ENCODE measurements at places on chromosomes 6 and 20. TPM values are rescaled to one million over a fixed set of nuclear protein-coding genes. Genes with fewer than 3 reads are reported as not detected.

DNA sequence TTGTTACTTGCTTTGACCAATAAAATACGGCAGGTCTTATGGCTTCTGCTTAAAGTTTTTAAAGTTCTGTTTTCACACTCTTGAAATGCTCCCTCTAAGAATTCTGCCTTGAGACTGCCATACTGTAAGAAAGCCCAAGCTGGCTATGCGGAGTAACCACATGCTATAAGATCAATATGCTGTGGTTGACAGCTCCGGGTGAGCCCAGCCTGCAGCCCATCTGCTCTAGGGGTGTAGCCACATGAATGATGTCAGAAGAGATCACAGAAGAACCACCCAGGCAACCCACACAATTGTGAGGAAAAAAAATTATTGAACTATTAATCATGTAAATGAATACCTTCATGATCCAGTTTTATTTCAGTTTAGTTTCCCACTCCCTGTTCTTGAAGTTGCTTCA, 26.1 kb upstream of the SH3BGRL2 start:
- H3K4me3 ChIP-seq, result no peak overlapping the region
- no peaks in the 10 kb centered on the region for H3K27me3 ChIP-seq
- no peak overlapping the region for H3K27ac ChIP-seq
- no peak for DNase-seq

The KCNK16 gene
- not detected for total RNA-seq

The B3GAT2 gene
- total RNA-seq, result 0.24 TPM

DNA sequence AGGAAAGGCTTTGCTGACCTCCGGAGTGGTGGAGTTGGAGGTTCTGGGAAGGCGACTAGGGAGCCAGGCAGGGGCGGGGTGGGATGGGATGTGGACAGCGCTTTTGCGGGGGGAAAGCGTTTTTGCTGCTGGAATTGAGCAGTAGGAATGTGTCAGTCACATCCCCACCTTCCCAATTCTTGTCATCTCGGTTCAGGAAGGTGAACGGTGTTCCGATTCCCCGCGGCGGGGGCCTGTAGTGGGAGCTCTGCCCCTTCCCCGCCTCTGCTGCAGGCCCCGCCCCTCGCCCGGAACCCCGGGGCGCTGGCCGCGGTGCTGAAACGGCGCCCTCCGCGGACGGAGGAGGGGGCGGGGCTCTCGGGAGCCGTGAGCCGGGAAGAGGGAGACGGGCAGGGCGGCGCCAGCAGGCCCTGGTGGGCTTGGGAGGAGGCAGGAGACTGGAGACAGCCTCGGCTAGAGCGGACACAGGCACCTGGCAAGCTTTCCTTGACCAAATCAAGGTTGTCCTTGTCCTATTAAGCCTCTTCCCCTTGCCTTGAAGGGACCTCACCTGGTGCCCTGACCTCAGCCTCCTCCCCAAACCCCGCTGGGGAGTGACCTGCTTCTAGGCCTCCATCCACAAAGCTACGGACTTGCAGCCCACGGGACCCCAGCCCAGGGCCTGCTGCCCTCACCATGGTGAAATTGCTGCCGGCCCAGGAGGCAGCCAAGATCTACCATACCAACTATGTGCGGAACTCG, at the start of gene LHFPL5:
Gene LHFPL5 (plus strand): TSS at position 357 of the 741 bp plus-strand sequence. CDS start 319 bp downstream, at position 676.
- H3K27ac ChIP-seq, result no peak within 1 kb of the TSS
- no peaks in the 10 kb centered on the region for H3K27me3 ChIP-seq
- H3K4me3 ChIP-seq, result peak within 1 kb of the TSS; percentile 81

GRCh38 chr6:132391391-132392269, 9.6 kb downstream of the MOXD1 start:
- DNase-seq, result peak; percentile 27
- H3K27ac ChIP-seq, result no peak overlapping the region
- no peak overlapping the region for H3K4me3 ChIP-seq
- peaks cover 6% of the 10 kb centered on the region for H3K4me1 ChIP-seq
- no peaks in the 10 kb centered on the region for H3K36me3 ChIP-seq

GRCh38 chr6:69303382-69303781, 493.4 kb downstream of the LMBRD1 start:
- H3K4me1 ChIP-seq, result no peaks in the 10 kb centered on the region
- H3K36me3 ChIP-seq, result no peaks in the 10 kb centered on the region
- no peak overlapping the region for H3K27ac ChIP-seq
- H3K27me3 ChIP-seq, result no peaks in the 10 kb centered on the region

DNA sequence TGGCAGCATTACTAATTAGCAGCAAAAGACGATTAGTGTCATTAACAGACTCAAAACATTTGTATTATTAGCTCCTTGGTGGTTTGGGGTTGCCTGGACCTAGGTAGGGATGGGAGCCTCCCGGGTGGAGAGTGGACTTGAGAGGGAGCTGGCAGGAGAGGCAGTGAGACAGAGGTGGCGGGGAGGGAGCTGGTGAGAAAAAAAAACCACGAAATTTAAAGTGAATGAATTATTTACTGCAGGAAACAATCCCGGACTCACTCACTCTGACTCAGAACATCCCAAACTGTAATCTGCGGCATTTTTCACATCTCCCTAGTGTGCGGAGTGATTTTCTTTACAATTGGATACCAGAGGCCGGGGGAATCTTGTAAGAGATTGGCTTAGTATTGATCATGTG, 14.3 kb upstream of the CDH22 start:
- no peaks in the 10 kb centered on the region for H3K27me3 ChIP-seq
- H3K4me3 ChIP-seq, result no peak overlapping the region
- H3K4me1 ChIP-seq, result no peaks in the 10 kb centered on the region
- no peak for DNase-seq

DNA sequence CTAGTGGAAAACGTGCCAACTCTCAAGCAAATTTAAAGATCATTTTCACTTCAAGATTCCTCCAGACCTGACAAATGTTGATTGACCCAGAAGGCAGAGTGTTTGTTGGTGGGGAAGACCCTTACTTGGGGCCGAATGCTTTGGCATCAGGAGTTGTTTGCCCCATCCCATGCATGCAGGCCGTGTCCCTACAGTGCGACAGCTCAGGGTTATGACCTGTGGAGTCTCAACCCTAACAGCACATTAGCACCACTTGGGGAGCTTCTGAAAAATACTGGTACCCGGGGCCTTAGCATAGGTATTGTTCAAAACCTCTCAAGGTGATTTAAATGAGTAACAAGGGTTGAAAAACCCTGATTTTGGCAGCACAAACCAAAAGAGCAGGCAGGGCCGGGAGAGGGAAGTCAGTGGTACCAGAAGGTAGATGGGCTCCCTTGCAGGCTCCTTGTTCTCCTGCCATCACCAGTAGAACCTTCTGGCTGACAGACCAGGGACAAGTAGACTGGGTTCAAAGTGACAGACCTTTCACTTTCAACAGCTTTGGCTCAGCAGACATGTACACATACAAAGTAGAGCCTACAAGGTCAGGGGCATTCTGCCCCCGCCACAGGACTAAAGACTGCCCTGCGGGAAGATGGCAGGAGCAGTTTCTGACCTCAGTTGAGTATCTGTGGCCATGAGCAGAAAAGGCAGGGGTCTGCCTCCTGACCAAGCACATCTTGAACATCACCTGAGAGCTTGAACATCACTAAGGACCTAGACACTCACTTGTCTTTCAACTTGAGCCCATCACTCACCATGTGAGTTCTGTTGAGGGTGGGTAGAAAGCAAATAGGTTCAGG, 39.6 kb downstream of the PLCG1 start:
- peaks cover 3% of the 10 kb centered on the region for H3K4me1 ChIP-seq
- peaks cover 25% of the 10 kb centered on the region for H3K36me3 ChIP-seq
- no peak overlapping the region for H3K27ac ChIP-seq
- no peaks in the 10 kb centered on the region for H3K27me3 ChIP-seq
- no peak overlapping the region for H3K4me3 ChIP-seq

The TNF gene
- total RNA-seq, result not detected

DNA sequence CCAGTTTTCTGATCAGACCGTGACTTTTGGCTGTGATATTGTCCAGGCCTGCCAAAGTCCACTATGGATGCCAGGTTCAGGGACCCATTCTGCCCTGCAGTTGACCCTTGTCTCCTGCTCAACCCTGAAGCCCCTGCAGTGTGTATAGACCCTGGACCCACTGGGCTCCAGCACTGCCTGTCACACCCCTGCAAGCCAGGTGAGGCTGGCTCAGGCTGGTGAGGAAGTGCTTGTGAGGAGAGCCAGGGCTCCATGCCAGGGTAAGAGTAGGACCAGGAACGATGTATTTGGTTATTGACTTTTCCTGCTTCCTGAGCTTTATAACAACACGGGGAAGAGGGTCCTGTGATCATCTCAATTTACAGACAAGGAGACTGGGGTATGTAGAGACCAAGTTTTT, 19.1 kb upstream of the CD93 start:
- DNase-seq, result no peak
- H3K4me1 ChIP-seq, result no peaks in the 10 kb centered on the region
- H3K27me3 ChIP-seq, result no peaks in the 10 kb centered on the region
- no peaks in the 10 kb centered on the region for H3K36me3 ChIP-seq
- no peak overlapping the region for H3K4me3 ChIP-seq
- H3K27ac ChIP-seq, result no peak overlapping the region

GRCh38 chr20:61360940-61361339, 108.9 kb downstream of the CDH4 start:
- no peaks in the 10 kb centered on the region for H3K4me1 ChIP-seq
- no peak overlapping the region for H3K27ac ChIP-seq
- no peak overlapping the region for H3K4me3 ChIP-seq
- H3K36me3 ChIP-seq, result peaks cover 10% of the 10 kb centered on the region
- H3K27me3 ChIP-seq, result peaks cover 17% of the 10 kb centered on the region
- no peak for DNase-seq

The C20orf141 gene
- total RNA-seq, result not detected

Measured in H9 (cell line).